ENCODE measurements at places on chromosomes 3 and 15.

- DNase-seq: no peak
These were observed 35.2 kb upstream of the ZNF609 start for GRCh38 chr15:64425221-64425620.

GRCh38 chr3:45705839-45706808, 16.9 kb downstream of the SACM1L start:
- no peak for DNase-seq

DNA sequence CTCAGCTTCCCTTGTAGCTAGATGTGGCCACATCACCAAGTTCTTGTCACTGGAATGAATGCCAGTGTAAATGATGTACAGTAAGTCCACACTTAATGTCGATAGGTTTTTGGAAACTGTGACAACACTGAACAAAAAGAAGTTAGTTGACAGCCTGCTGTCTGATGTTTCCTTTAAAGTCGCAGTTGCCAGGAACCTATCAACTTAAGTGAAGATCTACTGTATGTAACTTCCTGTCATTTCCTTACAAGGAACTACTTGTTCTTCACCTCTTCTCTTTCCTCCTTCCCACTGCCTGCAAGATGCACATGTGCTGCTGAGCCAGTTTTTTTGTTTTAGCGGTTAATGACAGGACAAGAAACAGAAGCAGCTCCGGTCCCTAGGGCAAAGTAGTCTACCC, 44.6 kb downstream of the HDGFL3 start:
- no peak for DNase-seq

GRCh38 chr15:90871716-90872485, 3.5 kb downstream of the FURIN start:
- no peak for DNase-seq

All from amniotic epithelial cell (primary cell).